HS-27A (cell line): ENCODE measurements at places on chromosomes 5 and 9.

- peak; percentile 30 for DNase-seq
Measured at GRCh38 chr9:76704593-76705204, 59.5 kb upstream of the PCA3 start.

GRCh38 chr5:22431406-22431805, 421.7 kb downstream of the CDH12 start:
- no peak for DNase-seq

DNA sequence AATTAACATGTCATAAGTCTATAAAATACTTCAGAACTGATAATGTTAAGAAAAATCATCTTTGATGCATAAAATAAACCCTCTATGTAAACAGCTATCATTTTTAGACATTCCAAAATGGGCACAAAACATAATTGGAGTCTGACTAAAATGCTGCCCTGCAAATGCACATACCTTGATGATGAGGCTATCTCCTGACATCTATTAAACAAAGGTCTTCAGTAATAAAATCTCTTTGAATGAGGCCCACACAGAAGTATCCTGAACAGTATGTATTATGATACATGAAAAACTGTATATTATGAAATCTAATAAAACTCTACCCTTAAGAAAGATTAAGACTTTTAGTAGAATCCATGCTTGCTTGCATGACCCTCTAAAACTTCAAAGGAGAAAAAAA, 66.1 kb downstream of the FBXL17 start:
- no peak for DNase-seq

DNA sequence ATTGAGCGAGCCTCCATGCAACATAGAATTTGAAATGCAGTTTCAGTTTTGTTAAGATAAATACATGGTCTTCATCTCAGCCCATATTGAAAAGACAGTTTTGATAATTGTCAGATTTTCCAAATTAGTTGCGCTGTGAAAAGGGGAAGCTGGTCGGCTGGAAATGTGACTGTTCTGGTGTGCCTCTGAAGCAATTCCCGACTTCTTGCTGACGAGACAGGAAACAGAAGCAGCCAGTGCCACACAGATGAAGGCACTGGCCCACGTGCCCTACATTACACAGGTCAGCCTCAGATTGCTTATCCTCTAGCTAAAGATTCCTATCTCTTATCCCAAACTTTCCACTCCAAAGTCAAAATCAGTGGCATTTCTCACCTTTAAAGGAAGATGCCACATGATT, 214.1 kb upstream of the TLE4 start:
- DNase-seq, result no peak

DNA sequence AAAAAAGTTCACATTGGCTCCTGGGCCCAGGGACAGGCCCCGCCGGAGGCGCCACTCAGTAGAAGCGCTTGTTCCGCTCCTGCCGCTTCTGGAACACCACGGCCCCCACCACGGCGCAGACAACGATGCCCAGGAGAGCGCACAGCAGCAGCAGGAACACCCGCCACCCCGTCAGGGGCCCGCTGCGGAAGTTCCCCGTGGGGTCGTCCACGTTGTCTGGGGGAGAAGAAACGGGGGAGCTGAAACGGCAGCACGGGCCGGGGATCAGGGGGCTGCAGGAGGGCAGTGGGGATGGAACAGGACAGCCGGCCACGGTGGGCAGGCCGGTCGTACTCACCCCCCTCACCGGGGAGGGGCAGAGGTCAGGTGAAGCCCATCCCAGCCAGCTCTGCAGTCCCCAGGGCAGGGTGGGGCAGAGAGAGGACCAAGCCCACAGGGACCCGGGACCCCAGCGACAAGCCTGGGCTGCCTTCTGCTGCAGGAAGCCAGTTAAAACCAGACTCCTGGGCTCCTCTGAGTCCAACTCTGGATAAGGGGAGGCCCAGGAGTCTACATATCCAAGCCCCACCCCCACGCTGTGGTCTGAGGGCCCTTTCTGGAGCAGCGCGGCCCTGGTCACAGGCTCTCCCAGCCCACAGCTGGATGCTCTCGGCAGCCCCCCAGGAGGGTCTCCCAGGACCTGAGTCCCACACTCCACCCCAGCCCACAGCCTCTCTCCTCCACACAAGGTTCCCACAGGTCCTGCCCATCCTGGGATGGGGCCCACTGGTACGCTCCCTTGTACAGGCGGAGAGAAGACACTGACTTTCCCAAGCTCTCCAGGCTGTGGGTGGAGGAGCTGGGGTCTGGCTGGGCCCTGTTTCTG, 19.2 kb downstream of the LMAN2 start:
- no peak for DNase-seq

DNA sequence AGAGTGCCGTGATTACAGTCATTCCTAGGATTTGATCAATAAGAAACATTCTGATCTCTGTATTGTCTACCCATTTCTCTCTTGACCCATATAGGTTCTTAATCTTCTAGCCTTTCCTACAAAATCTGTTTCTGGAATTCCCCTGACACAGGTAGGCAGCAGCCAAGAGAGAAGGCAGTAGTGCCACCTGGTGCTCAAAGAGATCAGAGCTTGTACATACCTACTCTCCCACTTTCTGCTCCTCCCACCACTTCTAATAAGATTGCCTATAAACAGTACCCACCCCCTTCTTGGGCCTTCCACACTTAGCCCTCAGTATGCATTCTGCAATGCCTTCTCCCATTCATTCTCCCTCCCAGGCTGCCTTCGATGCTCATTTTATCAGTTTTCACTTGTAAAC, 117.4 kb upstream of the RORB start:
- DNase-seq, result no peak

DNA sequence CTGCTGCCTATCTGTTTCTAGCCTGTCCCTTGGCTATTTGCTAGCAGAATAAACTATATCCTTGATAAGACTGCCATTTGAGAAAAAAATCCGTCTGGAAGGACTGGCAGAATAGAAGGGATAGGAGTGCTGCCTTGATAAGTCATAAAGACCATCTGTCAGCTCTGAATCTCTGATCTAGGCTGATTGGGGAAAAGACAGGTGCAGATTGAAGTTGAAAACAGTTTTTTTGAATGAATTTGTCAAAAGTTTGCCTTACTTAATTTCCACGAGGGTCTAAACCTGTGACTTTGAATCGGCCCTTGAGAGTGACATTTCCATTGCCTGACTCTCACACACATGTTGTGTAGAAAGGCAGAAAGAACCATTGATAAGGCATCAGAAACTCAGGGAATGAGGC, 218.6 kb downstream of the MAN2A1 start:
- no peak for DNase-seq

- no peak for DNase-seq
Measured at GRCh38 chr5:91266184-91266705, 116.9 kb downstream of the ARRDC3 start.

DNA sequence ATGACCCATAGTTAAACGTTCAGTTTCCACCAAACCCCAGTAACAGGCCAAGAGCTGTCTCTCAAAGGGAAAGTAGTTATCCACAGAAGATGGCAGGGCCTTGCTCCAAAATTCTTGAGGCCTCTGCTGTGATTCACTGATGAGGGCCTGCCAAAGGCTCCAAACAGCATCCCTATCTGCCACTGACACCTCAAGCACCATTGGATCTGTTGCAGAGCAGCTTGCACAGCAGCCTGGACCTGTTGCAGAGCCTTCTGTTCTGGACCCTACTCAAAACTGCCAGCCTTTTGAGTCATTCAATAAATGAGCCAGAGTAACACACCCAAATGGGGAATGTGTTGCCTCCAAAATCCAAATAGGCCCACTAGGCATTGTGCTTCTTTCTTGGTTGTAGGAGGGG, 741.5 kb upstream of the RGMB start:
- DNase-seq, result no peak

- DNase-seq, result no peak
Measured at GRCh38 chr5:101687349-101687985, 608.6 kb downstream of the SLCO4C1 start.

- DNase-seq, result no peak
Measured at GRCh38 chr5:139299486-139299885, 5.9 kb downstream of the MATR3 start.

GRCh38 chr9:92714787-92715487, 45.0 kb upstream of the IPPK start:
- no peak for DNase-seq

DNA sequence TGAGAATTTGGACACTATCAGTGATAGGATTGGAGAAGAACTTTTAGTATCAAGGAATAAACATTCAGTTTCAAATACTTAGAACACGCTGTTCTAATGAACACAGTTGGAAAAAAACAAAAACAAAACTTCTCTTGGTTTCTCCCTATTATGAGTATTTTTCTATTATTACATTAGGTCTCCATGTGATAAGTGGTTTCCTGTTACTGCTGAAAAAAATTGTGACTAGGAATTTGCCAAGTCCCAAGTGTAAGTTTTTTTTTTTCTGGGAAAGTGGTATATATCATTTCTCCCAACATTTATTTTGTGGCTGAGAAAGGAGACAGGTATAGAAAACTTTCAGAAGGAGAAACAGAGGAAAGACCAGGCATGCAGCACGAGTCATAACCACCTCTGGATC, 41.1 kb downstream of the PCSK1 start:
- DNase-seq, result no peak

GRCh38 chr9:16360247-16360646, 510.2 kb downstream of the BNC2 start:
- DNase-seq, result no peak

GRCh38 chr9:126607086-126607485, 6.6 kb upstream of the LMX1B start:
- no peak for DNase-seq

GRCh38 chr5:82349652-82350051, 71.5 kb upstream of the RPS23 start:
- DNase-seq, result no peak

GRCh38 chr5:81859624-81860023, 108.7 kb upstream of the SSBP2 start:
- no peak for DNase-seq

DNA sequence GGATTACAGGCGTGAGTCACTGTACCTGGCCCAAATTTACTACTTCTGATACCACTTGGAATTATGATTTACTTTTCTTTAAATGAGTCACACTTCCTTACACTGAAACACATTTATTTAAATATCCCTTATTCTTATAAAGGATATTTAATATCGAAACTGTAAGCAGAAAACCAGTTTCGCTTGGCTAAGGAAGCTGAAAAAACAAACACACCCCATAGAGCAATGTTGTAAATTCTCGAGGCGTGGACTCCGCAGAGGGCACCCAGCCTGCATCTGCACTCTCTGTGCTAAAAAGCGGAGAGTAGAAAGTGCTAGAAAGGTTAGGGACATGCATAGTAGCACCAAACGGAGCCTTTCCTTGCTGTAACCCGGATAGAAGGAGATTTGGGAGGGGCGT, 86.5 kb downstream of the HMCN2 start:
- DNase-seq, result no peak

DNA sequence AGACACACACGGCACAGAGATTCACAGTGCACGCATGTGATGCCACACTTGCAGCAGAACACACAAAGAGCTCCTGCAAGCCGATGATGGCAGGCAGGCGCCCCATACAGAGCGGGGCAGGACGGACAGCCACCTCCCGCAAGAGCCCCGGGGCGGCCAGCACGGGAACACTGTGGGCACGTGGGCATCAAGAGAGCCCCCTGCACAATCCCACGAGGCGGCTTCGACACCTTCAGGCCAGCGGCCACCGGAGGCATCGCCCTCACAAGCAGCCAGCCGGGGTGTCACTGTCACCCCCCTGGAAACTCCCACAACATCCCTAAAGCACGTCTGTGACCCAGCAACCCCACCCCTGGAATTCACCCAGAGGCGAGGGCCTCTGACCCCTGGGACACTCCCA, 17.9 kb downstream of the TERT start:
- no peak for DNase-seq

DNA sequence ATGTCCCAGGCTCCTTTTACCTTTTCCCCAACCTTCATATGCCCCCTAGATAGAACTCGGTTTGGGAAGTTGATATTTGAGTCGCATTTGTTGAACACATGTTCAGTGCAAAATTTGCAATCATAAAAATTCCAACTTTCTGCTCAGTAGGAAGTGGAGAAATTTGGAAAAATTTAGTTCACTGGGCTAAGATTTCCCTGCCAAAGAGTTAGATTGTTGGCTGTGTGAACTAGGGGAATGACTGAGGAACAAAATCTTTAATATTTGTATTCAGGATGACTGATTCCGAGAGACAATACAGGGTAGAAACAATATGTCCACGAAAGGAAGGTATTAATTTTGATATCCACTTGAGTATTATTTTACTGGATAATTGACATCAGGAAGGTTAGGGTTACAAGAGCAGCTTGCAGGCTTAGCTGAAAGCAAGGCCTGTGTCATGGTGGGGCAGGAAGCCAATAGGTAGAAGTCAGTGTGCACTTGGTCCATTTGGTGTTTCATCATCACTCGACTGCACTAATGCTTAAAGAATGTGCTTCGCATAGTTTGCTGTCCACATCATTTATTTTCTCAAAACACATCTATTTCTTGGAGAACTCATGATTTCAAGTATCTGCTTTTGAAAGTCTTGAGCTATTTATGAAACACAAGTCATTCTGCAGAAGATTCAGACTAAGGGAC, 59.4 kb upstream of the GNA14 start:
- DNase-seq, result peak; percentile 82

GRCh38 chr9:98924946-98925820, 18.5 kb upstream of the COL15A1 start:
- no peak for DNase-seq

DNA sequence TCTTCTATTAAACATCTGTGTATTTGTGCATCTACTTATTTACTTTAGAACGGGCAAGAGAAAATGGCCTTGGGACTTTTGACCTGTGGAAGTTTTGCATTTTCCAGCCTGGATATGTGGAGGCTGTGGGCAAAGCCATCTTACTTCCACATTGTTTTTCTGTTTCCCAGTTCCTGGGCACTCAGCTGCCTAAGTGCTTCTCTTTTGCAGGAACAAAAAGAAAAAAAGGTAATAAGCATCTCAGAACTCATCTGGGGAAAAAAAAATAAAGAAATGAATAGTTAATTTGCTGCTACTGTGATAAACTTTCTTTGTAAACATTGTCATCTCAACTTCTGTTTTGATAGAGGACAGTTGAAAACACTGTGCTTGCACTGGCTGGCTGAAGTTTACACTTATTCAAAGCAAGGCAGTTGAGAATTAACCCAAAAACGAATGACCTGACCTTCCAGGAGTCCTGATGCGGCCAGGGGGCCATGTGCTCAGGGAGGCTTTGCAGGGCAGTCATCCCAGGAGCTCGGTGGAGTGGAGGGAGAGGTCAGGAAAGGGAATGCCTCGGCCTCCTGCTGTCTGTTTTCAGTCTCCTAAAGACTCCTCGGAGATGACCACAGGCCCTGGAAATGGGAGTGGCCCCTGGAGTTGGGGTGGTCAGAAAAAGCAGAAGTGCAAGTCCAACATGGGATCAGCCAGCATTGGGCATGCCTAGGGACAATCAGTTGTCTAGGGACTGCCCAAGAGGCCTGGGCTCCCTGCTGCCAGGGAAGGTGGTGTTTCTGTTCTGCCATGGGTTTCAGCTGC, 75.5 kb downstream of the RAI14 start:
- DNase-seq, result no peak

GRCh38 chr9:107883496-107884124, 394.0 kb upstream of the KLF4 start:
- DNase-seq, result no peak

DNA sequence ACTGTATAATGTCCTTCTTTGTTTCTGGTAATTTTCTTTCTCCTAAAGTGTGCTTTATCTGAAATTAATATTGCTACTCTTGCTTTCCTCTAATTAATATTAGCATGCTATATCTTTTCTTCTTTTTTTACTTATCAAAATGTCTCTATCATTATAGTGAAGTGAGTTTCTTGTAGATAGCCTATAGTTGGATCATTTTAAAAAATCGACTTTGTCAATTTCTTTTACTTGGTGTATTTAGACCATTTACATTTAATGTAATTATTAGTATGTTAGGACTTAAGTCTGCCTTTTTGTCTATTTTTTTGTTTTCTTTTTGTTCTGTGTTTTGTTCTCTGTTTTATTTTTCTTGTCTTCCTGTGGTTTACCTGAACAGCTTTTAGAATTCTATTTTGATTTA, 35.4 kb upstream of the RNF130 start:
- DNase-seq, result no peak
